Hepatocyte (in vitro differentiated cells): ENCODE measurements at places on chromosomes 5 and 9. TPM values are rescaled to one million over a fixed set of nuclear protein-coding genes. Genes with fewer than 3 reads are reported as not detected.

- no peaks in the 10 kb centered on the region for H3K36me3 ChIP-seq
- no peaks in the 10 kb centered on the region for H3K27me3 ChIP-seq
- peak; percentile 40 for DNase-seq
These were observed 49.1 kb downstream of the HOMER1 start for GRCh38 chr5:79464695-79465332.

GRCh38 chr5:96066386-96066719 is 104.7 kb upstream of the ELL2 start:
- H3K4me1 ChIP-seq = peaks cover 19% of the 10 kb centered on the region
- DNase-seq = no peak

DNA sequence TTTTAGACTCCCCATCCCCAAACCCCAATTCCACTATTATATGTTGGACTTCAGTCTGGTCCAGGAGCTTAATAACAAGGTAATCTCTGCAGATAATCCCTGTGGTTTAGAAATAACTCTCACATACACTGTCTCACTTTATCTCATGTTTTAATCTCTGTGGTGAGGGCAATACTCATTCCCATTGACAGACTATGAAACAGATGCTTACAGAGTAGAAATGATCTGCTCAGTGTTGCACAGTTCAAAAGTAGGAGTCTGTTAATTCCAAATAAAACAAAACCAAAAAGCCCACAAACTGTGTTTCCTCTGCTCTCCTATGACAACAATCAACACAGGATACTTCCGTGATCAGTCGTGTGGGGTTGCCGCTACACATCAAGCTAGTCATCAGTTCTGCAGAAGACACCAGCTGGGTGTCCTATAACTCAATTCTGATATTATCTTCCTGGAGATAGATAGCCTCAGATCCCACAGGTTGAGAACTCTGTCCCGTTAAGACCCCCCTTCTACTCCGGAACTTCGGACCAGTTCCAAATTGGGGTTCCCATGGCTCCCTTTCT is 26.3 kb upstream of the FANCC start:
- peaks cover 11% of the 10 kb centered on the region for H3K27me3 ChIP-seq
- DNase-seq = no peak
- H3K4me1 ChIP-seq = peaks cover 2% of the 10 kb centered on the region
- H3K36me3 ChIP-seq = no peaks in the 10 kb centered on the region
- no peak overlapping the region for H3K27ac ChIP-seq

Gene TRPM3
- 0.60 and 1.6 TPM in 2 replicates for total RNA-seq

Gene DRD1
- total RNA-seq = 0.80 and 1.2 TPM in 2 replicates

DNA sequence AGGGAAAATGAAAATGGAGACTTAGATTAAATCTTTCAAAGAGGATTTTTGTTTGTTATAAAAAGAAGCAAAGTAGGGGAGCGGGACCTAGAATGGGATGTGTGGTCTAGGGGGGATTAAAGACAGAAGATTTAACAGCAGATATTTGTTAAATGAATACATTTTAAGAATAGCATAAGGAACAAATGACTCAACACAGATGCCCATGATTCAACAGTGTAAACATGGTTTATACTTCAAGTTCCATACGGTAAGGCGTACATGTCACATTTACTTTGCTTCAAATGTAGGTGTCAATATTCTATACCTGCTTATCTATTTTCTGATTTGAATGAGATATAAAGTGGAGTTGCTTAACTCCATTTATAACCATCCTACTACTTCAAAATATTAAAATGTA is 1.5 kb downstream of the TICAM2 start:
- no peaks in the 10 kb centered on the region for H3K36me3 ChIP-seq
- H3K4me3 ChIP-seq = no peak overlapping the region
- DNase-seq = no peak
- H3K4me1 ChIP-seq = peaks cover 12% of the 10 kb centered on the region
- H3K27ac ChIP-seq = no peak overlapping the region

- DNase-seq = peak; percentile 51
- H3K4me3 ChIP-seq = no peak overlapping the region
- no peaks in the 10 kb centered on the region for H3K36me3 ChIP-seq
These were observed 33.5 kb downstream of the SPEF2 start for GRCh38 chr5:35651002-35651756.

GRCh38 chr5:38297830-38298608 is 39.7 kb downstream of the EGFLAM start:
- no peak overlapping the region for H3K4me3 ChIP-seq
- H3K27me3 ChIP-seq = no peaks in the 10 kb centered on the region
- H3K27ac ChIP-seq = peak overlapping the region; percentile 37
- DNase-seq = peak; percentile 20
- no peaks in the 10 kb centered on the region for H3K4me1 ChIP-seq

Gene WWC1
- total RNA-seq = 22.6 and 27.6 TPM in 2 replicates

DNA sequence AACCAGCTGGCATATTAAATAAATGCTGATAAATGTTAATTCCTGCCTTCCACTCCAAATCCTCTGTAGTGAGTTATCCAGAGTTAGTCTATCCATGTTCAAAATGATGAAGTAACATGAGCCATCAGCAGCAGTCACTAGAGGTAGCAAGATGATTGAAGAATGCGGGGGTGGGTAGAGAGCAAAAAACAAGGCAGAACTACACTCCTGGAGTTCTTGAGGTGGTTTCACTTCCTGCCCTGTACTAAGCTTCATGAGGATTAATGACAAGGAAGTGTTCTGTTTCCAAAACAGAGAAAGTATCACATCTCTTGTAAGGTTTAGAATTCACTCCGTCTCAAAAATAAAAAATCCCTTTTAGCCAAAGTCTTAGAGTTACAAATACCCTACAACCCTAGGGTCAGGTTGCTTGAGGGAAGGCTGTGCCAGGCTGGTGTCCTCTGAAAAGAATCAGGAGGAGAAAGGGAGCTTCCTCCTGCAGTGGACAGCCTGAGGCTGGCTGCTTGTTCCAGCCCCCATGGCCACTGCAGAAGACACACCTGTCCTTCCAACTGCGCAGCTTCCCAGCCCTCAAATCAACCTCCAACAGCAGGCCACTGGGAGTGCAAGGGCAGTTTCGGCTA is 180.2 kb downstream of the DENND1A start:
- peaks cover 4% of the 10 kb centered on the region for H3K4me1 ChIP-seq
- H3K27ac ChIP-seq = no peak overlapping the region
- H3K4me3 ChIP-seq = no peak overlapping the region
- no peak for DNase-seq

Gene ATP6V1G1
- 337 and 358 TPM in 2 replicates for total RNA-seq

- no peak overlapping the region for H3K27ac ChIP-seq
- no peak for DNase-seq
- H3K27me3 ChIP-seq = no peaks in the 10 kb centered on the region
- no peaks in the 10 kb centered on the region for H3K36me3 ChIP-seq
- no peak overlapping the region for H3K4me3 ChIP-seq
- peaks cover 11% of the 10 kb centered on the region for H3K4me1 ChIP-seq
These were observed 633.6 kb downstream of the BNC2 start for GRCh38 chr9:16236882-16237281.

Gene RUSC2
- 12.6 and 17.7 TPM in 2 replicates for total RNA-seq

Gene EPB41L4B
- 20.6 and 23.1 TPM in 2 replicates for total RNA-seq

DNA sequence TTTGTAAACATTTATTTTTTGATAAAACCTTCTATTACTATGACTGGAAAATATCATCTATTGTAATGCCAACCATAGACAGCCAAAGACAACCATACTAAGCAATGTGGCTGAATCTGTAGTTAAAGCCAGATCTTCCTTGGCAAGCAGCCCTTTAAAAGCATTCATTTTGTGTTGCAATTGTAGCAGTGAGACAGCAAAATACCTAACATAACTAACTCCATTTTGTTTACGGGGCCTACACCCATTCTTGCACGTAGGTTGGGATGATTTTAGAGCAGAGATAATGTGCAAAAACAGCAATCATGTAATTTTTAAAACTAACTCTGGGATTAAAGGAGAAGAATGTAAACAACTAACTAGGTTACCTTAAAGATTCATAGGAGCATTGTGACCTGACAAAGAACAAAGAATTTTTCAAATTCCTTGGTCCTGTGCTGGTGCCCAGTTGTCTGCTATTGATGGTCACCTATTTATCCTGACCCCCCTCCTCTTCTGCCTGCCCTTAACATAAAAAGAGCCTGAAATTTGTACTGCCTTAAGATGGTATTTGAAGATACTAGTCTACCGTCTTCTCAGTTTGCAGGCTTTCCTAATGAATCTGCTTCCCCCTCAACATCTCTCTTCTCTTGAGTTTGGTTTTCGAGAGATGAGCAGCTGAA is 10.6 kb downstream of the IFNA1 start:
- no peak overlapping the region for H3K4me3 ChIP-seq
- no peak for DNase-seq
- H3K4me1 ChIP-seq = peaks cover 2% of the 10 kb centered on the region
